Esophagus squamous epithelium (tissue), 5 donors: ENCODE measurements at places on chromosomes 2 and 18.

GRCh38 chr2:178101321-178102079, 10.7 kb upstream of the RBM45 start:
- no peak for DNase-seq

GRCh38 chr2:170566138-170566537, 149.0 kb upstream of the SP5 start:
- DNase-seq = no peak

DNA sequence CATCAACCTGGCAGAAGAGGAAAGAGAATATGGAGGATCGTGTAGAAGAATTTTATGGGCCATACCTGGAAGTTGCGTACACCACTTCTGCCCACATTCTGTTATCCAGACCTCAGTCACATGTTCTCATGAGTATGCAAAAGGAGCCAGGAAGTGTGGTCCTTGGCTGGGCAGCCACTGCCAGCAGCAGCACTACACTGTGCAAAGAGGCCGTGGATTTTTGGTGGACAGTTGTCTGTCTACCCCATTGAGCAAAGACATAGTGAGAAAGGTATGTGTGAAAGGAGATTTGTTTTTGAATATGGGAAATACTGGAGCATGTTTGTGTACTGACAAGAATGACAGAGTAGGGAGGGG, 68.1 kb downstream of the SDC1 start:
- no peak for DNase-seq

- DNase-seq = no peak
Measured at GRCh38 chr2:33380001-33380609, 96.3 kb upstream of the RASGRP3 start.

DNA sequence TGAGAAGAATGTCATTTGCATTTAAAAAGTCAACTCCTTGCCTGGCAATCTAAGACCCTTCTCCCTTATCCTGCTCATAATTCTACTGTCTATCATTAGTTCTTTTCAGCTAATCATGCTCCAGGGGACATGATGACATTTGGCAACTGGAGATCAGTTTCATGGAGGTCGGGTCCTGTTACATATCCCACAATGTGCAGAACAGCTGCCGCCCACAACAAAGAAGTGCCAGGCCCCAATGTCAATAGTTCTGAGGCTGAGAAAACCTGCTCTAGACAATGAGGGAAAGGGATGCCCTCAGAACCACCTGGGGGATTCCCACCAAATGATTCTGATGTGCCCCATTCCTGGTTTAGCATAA, 53.4 kb upstream of the IL1RL1 start:
- no peak for DNase-seq
